ENCODE measurements at places on chromosomes 1 and 21. TPM values are rescaled to one million over a fixed set of nuclear protein-coding genes. Genes with fewer than 3 reads are reported as not detected.

Gene PLCH2
- under 0.01 TPM for total RNA-seq

Gene PLA2G4A
- 30.4 TPM for total RNA-seq

Gene OR2M7
- not detected for total RNA-seq

Gene CD2
- not detected for total RNA-seq

Gene ATAD3B
- total RNA-seq = 10.1 TPM

Gene LCE1A
- total RNA-seq = not detected

Gene IL23R
- total RNA-seq = not detected

Gene IPP
- 4.9 TPM for total RNA-seq

Gene KCNK2
- 0.38 TPM for total RNA-seq

Gene OR2T35
- not detected for total RNA-seq

Gene NBPF6
- not detected for total RNA-seq

Gene S100A7
- total RNA-seq = not detected

Gene KLF17
- not detected for total RNA-seq

Gene CENPF
- total RNA-seq = 45.8 TPM

Gene AMY1B
- total RNA-seq = not detected

Gene ADGRB2
- total RNA-seq = 0.65 TPM

Gene NAV1
- total RNA-seq = 84.9 TPM

Gene PGLYRP3
- total RNA-seq = not detected

Gene CD84
- total RNA-seq = not detected

Gene DENND2D
- total RNA-seq = 0.76 TPM

Gene AMY1A
- not detected for total RNA-seq

Gene CTBS
- total RNA-seq = 10.5 TPM

Gene KRTAP7-1
- not detected for total RNA-seq

Gene CFHR1
- total RNA-seq = 0.48 TPM

Gene CASP9
- 6.3 TPM for total RNA-seq

Gene NKAIN1
- 0.10 TPM for total RNA-seq

Gene CCDC27
- not detected for total RNA-seq

Gene DEDD
- 45.7 TPM for total RNA-seq

Gene C1QC
- total RNA-seq = not detected

Gene FCGR3A
- not detected for total RNA-seq

Gene HPCA
- not detected for total RNA-seq

Gene OLIG1
- total RNA-seq = not detected

Gene FASLG
- total RNA-seq = not detected

Gene SPRR4
- total RNA-seq = not detected

Gene DCDC2B
- total RNA-seq = not detected

Gene RGS16
- total RNA-seq = 0.33 TPM

Gene LCE1D
- total RNA-seq = not detected

Gene FAM110D
- 5.6 TPM for total RNA-seq

Gene TCHHL1
- total RNA-seq = not detected

Gene CDA
- 0.98 TPM for total RNA-seq

Gene OPTC
- not detected for total RNA-seq

Gene PTAFR
- 0.29 TPM for total RNA-seq

Gene TMEM125
- not detected for total RNA-seq

Gene CASQ2
- not detected for total RNA-seq
